ENCODE measurements at places on chromosomes 6 and 20.

- DNase-seq, result no peak
These were observed 24.8 kb upstream of the PHACTR3 start for GRCh38 chr20:59579404-59580145.

- no peak for DNase-seq
These were observed 61.1 kb upstream of the FBXO30 start for GRCh38 chr6:145875496-145876211.

DNA sequence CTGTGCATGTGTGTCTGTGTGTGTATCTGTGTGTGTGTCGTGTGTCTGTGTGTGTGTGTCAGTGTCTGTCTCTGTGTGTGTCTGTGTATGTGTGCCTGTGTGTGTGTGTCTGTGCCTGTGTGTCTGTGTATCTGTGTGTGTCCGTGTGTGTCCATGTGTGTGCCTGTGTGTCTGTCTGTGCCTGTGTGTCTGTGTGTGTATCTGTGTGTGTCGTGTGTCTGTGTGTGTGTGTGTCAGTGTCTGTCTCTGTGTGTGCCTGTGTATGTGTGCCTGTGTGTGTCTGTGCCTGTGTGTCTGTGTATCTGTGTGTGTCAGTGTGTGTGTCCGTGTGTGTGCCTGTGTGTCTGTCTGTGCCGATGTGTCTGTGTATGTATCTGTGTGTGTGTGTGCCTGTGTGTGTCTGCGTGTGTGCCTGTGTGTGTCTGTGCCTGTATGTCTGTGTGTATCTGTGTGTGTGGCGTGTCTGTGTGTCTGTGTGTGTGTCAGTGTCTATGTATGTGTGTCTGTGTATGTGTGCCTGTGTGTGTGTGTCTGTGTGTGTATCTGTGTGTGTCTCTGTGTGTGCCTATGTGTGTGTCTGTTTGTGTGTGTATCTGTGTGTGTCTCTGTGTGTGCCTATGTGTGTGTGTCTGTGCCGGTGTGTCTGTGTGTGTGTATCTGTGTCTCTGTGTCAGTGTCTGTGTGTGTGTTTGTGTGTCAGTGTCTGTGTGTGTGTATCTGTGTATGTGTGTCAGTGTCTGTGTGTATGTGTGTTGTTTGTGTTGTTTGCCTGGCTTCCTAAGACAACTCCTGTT is 11.6 kb downstream of the SNPH start:
- no peak for DNase-seq

DNA sequence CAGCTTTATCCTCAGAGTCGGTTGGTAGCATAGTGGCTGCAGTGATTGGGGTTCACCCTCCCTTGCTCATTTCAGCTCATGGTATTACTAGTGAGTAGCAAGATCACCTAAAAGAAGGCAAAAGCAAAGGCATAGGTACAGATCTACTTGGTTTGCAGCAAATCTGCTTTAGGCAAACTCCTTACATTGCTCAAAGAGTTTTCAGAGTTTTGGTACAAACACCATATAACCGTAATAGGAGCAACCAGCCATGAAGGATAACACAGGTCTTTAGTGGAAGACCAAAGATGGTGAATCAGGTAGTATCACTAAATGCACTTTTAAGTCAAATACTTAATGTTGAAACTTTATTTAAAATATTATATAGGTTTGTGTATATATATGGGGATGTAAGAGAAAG is 172.9 kb downstream of the ARID1B start:
- no peak for DNase-seq

- DNase-seq, result no peak
These were observed 153.6 kb downstream of the COL21A1 start for GRCh38 chr6:56093776-56094175.

DNA sequence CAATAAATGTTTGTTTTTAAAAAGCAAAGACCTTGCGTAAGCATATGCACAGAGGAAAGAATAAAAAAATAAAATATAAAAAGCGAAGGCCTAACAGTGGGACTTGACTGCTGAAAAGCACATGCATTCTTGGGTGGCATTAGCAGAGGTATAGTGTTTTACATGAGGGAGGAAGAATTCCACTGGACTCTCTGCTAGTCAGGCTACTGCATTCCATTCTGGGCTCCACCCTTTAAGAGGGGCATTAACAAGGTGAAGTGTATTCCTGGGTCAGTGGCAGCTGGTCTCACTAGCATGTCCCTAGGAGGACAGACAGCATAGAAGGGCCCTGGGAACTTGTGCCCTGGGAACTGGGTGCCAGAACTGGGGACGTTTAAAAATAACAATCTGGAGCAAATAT is 134.1 kb downstream of the SOBP start:
- no peak for DNase-seq

- DNase-seq, result no peak
These were observed 87.7 kb downstream of the HIVEP2 start for GRCh38 chr6:142857233-142857761.

GRCh38 chr6:35678021-35678654 is 10.6 kb downstream of the FKBP5 start:
- DNase-seq, result no peak

GRCh38 chr6:169832247-169832948 is 81.0 kb downstream of the ERMARD start:
- no peak for DNase-seq

GRCh38 chr20:46363874-46364669 is 42.3 kb downstream of the ELMO2 start:
- DNase-seq, result peak; percentile 94
